ENCODE measurements at places on chromosomes 12 and 14.

DNA sequence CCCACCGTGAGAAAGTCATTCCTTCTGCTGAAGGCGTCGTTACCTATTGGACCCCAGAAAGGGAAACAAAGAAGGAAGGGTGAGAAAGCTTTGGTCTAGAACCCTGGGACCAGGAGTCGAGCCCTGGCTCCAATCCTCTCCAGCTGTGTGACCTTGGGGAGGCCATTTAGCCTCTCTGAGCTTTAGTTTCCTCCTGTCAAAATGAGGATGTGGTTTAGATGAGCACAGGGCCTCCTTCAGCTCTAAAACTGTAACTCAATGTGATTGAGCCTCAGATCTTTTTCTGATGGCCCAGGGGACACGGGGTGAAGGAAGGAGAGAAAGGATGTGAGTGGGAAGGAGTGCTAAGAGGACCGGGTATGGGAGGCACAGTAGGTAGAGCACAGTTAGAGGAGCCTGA is 7.7 kb downstream of the JDP2 start:
- no peak for DNase-seq

GRCh38 chr12:113039911-113040445 is 16.6 kb upstream of the DTX1 start:
- DNase-seq = no peak

DNA sequence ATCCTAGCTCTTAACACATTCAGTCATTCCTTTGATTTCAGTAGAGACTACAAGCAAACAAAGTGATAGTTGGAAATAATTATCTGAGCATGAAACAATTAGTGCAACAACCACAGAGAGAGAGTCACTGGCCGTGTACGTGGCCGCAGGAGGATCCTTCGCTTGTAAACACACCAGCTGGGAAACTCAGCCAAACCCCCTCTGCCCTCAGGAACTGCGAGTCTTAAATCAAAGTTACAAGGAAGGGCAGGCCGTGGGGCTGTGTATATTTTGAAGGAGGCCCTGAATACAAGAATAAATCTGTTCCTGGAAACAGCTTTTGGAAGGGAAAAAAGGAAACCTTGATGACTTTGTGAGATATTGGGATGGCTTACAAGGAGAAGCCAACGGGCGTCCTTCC is 164.5 kb downstream of the ANO2 start:
- no peak for DNase-seq

- DNase-seq = no peak
These were observed 34.8 kb downstream of the MED13L start for GRCh38 chr12:116242740-116243139.

GRCh38 chr12:22164139-22164538 is 118.1 kb downstream of the CMAS start:
- no peak for DNase-seq

- DNase-seq = no peak
These were observed 112.7 kb upstream of the EGLN3 start for GRCh38 chr14:34063470-34064164.

GRCh38 chr12:19572920-19573558 is 133.7 kb downstream of the AEBP2 start:
- DNase-seq = peak; percentile 73

DNA sequence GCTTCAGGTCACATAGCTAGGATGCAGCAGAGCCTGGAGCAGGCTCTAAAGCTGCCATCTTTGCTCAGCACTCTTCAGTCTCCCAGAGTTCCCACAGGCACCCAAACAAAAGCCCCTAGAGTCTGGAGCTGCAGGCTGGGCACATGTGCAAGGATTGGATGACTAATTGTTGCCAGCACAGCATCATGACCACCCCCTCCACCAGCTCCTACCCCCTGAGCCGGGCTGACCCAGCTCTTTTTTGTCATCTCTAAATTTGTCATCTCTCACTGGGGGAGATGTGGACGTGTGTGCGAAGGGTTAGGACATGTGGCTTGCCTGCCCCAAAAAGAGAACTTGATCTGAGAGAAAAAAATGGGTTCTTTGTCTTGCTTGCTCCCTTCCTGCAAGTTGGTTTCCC is 4.3 kb upstream of the MMP19 start:
- no peak for DNase-seq

GRCh38 chr12:63308671-63309070 is 157.7 kb upstream of the AVPR1A start:
- DNase-seq = no peak

GRCh38 chr14:95695051-95695450 is 8.8 kb downstream of the TCL1B start:
- no peak for DNase-seq

DNA sequence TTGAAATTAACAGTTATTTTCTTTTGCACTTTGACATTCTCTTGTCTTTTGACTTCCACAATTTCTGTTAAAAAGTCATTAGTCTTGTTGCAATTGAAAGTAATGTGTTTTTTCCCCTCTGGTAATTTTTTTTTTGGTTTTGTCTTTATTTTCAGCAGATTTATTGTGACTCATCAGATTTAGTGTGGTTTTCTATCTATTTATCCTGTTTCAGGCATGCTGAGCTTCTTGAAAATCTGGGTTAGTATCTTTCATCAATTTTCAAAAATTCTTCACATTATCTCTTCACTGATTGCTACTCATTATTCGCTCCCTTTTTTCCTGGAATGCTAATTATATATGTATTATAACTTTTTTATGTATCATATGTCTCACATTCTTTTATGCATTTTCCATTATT is 15.3 kb upstream of the NTF3 start:
- DNase-seq = no peak

- DNase-seq = no peak
These were observed 40.1 kb downstream of the FBXL14 start for GRCh38 chr12:1553987-1554982.

DNA sequence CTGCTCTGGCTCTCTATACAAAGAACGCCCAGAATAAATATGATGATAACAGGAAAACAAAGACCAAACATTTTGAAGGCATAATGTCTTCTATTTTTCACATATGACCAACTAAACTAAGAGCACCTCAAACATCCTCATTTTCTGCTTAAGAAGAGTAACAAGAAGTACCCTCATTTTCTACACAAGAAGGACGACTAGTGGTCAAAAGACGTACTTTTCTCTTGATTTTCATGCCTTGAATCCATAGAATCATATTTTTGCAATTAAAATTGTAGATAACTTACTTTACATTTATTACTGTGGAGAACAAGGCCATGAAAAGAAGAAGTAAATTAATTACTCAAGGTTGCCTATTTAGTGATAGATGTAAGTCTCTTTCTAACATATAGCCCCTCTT is 358.6 kb downstream of the DUSP6 start:
- DNase-seq = no peak

GRCh38 chr12:50859621-50860310 is 17.0 kb downstream of the TMPRSS12 start:
- no peak for DNase-seq

DNA sequence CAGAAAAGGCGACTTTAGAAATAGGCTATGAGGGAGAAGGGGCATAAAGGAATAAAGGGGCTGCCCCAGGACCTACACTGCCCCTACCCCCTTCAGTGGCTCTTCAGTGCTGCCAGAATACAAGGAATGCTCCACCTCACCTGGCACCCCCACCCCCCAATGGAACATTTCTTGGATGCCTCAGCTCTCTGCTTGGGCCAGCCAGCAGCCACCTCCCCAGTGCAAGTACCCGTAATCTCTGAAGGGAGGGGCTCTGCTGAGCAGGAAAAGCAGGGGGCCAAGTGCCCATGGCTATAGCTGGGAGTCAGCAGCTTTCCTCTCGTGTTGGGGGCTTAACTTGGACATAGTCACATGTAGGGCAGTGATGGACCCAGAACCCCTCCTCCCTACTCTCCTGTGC is 33.3 kb downstream of the BAZ2A start:
- no peak for DNase-seq

DNA sequence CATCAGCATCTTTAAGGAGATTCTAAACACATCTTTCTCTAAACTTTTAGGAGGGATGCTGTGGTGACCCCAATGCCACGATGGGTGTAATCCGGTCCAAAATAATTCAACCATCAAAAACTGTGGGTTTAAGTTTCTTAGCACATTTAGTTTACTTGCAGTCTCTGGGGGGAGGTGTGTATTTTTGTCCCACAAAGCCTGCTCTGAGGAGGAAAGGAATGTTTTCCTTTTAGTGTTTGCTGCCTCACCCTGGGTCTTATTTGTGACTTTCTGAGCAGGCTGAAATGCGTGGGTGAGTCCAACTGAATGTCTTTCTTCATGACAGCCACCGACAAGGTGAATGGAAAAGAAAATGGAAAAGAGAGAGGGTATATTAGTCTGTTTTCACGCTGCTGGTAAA is 1324.7 kb downstream of the AACS start:
- no peak for DNase-seq

GRCh38 chr12:53660041-53660440 is 15.8 kb downstream of the ATP5MC2 start:
- no peak for DNase-seq

DNA sequence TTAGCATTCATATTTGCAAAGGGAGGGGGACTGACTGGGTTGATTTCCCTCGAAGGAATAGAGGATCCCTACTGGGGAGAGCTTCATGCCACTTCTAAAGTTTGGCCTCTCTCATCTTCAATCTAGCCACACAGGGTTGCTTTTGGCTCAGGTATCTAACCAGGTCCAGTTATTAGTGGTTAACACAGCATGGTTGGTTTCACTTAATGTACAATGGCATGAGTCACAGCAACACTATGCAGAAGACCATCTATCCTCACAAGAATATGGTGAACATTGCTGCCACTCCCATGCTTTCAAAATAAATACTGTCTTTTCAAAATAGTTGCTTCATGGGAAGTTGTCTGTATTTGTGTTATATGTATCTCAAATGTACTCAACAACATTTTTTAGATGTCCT is 6.6 kb upstream of the RAB3IP start:
- no peak for DNase-seq

GRCh38 chr14:35687335-35687939 is 121.7 kb downstream of the RALGAPA1 start:
- peak; percentile 61 for DNase-seq

GRCh38 chr12:6031001-6031400 is 85.9 kb upstream of the ANO2 start:
- no peak for DNase-seq

GRCh38 chr14:79584679-79585078 is 626.6 kb downstream of the DIO2 start:
- DNase-seq = no peak

DNA sequence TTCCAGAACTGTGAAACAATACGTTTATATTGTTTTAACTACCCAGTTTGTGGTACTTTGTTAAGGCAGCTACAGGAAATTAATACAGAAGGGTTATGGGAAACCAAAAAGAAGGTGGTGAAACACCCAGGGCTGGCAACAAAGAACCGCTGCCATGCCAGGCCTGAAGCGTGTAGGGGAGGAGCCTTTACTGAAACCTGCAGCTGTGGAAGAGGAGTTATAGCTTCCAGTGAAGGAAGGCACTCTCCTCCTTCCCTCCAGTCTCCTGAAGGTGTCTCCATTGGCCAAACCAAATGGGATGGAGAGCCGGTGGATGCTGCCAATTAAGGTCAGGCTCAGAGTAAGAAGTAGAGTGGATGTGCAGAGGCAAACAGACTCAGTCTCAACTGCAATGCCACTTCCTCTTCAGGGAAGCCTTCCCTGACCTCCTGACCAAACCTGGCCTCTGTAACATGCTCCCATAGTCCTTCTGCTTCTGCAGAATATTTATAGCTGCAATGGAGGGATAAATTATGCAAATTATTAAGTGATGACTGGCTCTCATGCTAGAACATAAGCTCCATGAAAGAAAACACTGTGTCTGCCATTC is 168.3 kb downstream of the DAD1 start:
- no peak for DNase-seq

- DNase-seq = peak; percentile 47
These were observed 769 bp upstream of the ZNF740 start for GRCh38 chr12:53179687-53180219.

DNA sequence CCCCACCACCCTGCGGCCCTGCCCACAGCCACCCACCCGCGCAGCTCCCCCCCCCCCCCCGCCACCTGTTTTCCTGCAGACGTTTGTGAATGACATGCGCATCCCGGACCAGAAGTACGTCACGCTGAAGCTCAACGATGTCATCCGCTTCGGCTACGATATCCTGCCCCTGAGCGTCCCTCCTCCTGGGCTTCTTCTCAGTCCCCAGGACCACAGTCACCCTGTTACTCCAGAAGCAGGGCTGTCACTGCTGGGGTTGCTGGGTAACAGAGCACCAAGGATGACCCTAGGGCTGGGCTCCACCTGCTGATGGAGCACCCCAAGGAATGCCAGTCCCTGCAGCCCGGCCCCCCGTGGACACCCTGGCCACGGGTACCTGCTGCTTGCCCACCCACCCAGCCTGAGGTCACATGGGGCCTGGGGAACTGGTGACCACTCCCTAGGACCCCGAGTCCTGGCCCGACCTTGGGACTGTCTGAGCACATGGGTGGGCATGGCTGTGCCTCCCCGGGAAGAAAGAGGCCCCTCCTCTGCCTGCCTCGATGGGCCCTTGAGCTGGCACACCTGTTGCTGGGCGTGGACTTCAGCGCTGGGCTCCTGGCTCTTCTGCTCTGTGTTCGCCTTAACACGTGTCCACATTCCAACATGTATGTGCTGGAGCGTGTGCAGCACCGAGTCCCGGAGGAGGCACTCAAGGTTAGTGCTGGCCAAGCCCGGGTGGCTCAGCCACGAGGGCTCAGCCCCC is 12.9 kb downstream of the CEP170B start:
- DNase-seq = no peak

DNA sequence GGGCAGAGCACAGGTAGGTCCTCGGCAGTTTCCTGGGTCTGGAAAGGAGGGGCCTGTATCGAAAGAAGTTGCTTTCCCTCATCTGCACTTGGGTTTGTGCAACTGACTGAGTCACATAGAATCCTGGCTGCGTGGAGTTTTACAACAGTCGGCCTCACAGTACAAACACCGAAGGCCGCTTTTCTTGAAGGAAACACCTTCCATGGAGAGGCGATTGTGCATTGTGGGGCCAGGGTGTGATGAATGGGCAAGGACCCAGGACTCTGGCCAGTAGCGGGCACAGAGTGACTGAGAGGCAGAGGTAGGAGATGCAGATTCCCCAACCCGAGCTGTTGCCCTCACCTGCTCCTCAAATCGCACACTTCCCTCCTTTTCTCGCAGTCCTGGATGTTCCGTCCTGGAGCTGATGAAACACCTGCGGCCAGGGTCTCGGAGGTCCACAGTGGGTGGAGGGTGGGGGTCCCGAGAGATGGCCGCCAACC is 7.7 kb downstream of the CCND2 start:
- DNase-seq = no peak

- DNase-seq = no peak
These were observed 140.4 kb downstream of the EFCAB11 start for GRCh38 chr14:89814126-89814525.

GRCh38 chr12:45355730-45356129 is 139.8 kb downstream of the ANO6 start:
- no peak for DNase-seq

All from HAP-1 (cell line).